ENCODE measurements at places on chromosomes 16 and 17.

DNA sequence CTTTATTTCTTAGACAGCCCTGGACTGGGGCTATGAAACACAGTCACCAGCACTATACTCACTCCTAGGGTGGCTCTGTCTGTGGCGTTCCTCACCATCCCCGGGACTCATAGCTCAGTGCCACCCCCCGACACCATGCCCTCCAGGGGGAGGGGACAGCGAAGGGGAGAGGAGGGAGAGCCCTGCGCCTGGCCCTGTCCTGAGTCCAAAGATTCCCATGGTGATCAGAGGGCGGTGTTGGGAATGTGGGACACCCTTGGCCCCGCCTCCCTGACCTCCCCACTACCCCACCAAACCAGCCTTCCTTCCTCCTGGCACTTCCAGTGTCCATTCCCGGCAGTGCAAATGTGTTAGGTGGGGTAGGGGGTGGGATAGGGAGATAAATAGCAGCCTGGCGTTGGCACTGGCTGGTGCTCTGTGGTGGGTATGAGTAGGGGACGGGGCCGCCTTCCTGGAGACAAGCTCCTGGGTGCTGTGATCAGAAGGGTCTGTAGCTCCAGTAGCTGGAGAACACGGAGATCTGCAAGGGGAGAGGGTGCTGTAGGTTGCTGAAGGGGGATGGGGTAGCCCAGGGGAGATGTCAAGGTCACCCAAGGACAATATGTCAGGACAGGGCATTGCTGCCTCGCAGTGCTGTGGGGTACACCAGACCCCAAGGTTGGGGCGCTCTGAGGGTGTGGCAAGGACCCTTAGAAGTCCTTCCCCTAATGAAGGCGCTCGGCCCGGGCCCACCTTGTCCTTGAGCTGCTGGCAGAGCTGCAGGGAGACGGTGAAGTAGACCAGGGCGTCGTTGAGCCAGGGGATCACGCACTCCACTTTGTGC lies 2.0 kb downstream of the SMIM22 start:
- DNase-seq, result no peak

- DNase-seq, result peak; percentile 81
Measured at GRCh38 chr16:70428178-70428998, 10.5 kb downstream of the ST3GAL2 start.

DNA sequence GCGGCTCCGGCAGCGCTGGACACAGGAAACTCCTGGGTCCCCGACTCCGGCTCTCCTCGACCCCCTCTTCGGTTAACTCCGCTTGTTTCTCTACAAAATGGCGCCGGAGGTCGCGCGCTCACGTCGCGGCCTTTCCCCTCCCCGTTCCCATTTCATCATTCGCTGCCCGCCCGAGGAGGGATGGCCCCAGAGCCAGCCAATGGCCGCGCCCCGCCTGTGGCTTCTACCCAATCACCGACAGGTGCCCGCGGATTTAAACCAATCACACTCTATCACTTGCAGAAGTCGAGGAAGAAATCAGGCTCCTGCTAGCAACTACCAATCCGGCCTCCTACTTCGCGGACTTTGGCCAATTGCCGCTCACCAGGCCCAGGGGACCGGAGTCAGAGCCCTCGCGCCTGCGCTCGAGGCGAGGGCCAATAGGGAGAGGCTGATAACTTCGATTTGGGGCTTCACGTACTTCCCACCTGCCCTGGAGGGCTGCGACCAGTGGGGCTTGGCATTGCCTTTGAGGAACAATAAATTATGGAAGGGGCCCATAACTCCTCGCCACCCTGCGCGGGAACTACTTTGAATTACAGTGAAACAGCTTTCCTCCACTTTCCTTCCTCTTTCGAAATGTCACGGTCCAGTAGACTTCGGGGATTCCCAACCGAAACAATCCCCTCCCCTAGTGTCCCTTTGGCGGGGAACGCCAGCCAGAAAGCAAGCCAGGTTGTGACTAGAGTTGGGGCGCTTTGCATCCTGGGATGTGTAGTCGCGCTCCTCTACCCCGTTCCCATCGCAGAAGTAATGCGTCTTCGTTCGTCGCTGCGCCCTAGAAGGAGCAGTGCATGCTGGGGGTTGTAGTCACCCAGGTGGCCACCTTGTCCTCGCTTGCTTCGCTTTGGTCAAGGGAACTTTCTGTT lies at the start of gene CNOT1:
Gene CNOT1 (minus strand): TSS at position 94 of the 908 bp plus-strand sequence. CDS start 30,489 bp downstream, outside the sequence.
- DNase-seq, result peak; percentile 98

DNA sequence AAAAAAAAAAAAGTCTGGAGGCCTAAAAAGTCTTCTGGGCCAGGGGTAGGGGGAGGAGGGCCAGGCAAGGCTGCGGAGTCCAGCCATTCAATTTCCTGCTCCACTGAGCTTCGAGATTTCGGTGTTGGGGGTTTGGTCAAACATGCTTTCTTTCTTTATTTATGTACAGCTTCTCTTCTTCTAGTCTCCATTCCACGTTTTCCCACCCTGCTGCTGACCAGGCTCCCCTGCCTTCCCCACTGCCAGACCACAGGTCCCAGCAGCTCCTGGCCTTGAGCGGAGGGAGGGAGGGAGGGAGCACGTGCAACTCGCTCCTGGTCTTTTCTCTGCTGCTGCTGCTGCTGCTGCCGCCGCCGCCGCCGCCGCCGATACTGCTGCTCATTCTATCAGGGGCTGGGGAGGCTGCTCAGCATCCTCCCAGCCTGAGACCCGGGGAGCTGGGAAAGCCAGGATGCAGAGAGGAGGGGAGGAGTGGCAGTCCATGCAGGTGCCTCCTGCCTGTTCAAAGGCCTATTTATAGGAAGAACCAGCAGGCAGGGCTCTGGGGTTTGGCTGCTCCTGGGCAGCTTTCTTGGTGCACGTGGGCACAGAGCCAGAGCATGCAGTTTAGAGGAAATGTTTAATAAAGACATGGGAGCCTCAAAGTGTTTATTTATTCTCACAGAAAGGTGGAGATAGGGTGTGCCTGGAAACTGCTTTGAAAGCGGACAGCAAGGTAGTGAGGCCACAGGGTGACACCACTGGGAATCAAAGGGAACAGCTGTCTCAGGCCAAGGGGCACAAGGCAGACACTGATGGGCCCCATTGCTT lies 23.4 kb upstream of the ZFHX3 start:
- DNase-seq, result no peak

- no peak for DNase-seq
Measured at GRCh38 chr16:69917739-69918138, 33.4 kb upstream of the CLEC18A start.

GRCh38 chr16:80347900-80348299 lies 192.9 kb upstream of the DYNLRB2 start:
- no peak for DNase-seq

DNA sequence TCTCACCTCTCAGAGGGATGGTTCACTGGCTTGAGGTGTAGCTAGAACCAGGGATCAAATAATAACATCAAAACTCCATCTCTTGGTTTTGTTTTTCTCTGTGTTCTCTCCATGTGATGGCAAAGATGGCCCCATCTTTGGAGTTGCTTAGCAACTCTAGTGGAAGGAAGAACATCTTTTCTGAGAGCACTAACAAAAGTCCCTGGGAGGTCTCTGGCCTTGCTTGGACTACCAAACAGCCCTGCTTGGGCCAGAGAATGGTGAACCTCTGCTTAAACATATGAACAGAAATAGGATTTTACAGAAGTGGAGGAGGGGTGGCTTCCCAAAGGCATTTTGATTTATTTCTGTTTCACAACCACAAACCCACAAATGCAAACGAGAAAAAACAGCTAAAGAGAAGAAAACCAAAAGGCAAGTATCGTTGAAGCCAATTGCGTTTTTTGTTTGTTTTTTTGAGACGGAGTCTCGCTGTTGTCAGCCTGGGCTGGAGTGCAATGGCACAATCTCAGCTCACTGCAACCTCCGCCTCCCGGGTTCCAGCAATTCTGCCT lies 13.2 kb downstream of the GABARAPL2 start:
- no peak for DNase-seq

GRCh38 chr17:75843577-75844529 lies at the start of gene UNC13D:
UNC13D (minus strand) TSS chr17:75844404; CDS start chr17:75844337, 67 bp downstream.
- peak; percentile 84 for DNase-seq

DNA sequence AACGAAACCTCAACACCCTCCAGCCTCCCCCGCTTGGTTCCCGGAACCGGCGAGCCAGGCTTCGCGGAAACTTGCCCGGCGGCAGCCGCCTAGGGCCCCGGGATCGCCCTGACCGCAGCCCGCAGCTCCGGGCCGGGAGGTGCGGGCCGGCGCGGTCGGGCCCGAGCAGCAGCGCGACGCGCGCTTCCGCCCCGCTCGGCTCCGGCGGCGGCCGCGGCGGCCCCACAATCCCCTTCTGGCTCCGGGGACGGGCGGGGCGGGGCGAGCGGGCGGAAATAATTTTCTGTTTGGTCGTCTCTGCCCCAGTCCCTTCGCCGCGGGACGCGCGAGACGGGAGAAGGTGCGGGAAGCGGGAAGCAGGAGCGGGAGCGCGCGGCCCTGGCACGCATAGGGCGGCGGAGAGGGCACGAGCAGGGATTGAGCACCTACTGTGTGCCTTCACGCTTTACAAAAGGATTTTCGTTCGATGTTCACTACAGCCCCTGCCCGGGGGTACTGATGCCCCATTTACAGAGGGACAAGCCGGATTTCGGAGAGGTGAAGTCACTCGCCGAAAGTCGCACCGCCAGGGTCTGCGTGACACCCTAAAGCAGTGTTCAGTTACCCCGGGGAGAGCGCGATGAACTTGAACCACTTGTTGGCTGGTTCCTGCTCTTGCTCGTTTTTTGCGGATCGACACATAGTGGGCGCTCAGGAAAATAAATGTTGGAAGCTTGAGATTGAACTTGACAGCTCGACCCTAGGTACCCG lies 2.7 kb upstream of the MLLT6 start:
- DNase-seq, result peak; percentile 90

DNA sequence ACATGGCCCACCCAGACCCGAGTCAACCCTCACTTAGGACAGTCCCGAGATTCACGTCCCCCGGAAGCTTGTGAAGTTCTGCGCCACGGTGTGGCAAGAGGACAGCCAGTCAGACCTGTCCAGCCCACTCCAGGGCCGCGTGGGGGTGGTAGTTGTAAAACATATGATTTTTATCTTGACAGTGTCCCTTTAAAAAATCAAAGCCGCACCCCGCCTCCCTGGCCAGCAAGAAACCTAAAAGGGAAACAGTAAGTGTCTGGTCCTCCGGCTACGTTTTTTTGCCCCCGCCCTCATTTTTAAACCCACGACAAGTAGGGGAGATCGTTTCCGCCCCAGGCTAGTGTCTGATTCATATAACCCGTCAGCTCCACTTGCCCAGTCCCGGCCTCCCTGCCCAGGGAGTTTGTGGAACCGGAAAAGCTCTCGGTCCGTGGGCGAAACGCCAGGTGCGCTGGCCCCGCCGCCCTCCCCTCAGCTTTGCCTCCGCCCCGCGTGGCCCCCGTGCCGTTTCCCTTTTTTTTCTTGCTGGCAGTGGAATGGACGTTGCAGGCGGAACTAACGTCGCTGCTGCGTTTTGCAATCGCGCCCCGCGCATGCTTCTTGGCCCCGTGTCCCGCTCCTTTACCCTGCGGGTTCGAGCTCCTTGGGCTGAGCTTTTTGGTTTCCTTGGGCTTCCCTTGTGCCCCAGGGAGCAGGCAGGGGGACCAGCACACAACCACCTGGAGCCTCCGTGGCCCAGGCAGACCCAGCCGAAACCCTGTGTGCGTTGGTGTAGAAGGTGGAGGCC lies 13.3 kb upstream of the NUDT16L1 start:
- no peak for DNase-seq

GRCh38 chr17:31112001-31112661 lies 17.4 kb downstream of the NF1 start:
- DNase-seq, result no peak

DNA sequence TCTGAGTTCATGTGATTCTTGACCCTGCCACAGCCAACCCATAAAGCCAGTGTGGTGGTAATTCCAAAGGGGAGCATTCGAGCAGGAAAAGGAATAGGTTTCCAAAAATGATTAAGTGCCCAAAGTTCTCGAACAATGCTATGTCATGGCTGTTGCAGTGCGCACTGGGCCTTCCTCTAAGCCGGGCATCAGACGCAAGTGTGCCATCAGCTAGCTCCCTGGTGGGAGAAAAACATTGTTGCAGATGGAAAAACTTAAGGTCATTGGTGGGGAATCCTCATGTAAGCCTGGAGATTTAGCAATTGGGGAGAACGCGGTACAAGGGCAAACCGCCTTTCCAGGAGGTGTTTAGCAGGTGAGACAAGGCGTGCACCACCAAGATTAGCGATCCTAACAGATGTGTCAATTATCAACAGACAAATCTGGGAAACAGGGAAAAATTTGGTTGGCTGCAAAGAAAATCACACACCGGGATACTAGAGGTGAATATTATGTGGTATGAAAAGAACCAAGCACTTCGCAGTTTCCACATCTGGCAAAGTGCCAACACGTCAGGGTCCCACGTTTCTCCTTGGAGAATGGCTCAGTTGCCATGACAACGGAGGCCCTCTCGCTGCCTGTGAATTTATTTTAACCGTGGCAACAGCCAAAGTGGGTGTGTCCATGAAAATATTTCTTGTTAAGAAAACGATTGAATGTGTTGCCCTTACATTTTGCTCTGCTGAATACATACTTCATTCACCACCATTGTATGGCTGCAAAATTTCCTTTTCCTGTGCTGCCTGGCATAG lies 118.5 kb upstream of the CACNG5 start:
- peak; percentile 46 for DNase-seq

DNA sequence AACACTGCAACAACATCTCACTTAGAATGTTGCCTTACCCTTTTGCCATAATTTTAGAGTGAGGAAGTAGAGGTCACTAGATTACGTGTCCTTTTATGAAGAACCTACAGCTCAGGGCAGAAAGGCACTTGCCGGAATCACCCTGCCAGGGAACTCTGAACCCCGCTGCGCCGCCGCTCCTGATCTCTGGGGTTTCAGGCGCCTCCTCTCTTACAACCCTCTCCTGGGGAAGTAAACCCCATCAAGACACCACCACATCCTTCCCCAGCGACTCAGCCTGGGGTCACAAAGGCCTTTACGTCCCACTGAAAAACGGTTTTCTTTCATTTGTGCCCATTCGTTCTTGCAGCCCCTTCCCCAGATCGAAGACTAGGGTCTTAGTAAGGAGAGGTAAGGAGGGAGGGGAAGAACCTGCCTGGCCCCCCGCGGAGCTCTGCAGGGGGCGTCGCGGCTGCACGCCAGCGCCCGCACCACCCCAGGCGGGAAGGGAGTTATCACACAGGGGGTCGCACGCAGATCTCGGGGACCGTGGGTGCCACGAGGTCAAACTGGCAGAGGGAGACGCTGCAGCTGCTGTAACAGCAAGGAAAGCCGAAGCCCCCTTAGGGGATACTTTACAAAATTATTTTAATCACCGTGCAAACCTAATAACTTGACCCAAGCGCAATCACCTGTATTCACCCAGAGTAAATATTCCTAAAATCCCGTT lies 1.0 kb upstream of the HLF start:
- no peak for DNase-seq

DNA sequence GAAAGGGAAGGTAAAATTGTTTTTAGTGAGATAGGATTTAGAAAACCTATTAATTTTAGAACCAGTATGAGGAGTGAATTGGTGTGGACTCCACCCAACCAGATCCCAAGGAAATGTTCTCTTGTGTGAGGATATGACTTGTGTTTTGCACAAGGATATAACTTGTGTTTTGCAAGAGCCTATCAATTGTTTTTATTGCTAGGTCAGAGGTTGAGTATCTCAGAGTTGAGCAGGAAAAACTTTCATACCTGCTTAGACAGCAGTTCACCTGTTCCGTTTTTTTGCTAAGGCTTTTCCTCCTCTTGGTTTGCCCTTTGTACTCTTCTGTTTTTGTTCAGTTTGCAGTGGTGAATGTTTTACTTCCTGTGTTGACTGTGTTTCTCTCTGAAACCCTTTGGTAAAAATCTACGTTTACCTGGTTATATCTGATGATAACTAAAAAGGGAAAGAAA lies 5.1 kb downstream of the NBR1 start:
- no peak for DNase-seq
